CD8-positive, alpha-beta T cell (primary cell): ENCODE measurements at places on chromosomes 2 and 18.

DNA sequence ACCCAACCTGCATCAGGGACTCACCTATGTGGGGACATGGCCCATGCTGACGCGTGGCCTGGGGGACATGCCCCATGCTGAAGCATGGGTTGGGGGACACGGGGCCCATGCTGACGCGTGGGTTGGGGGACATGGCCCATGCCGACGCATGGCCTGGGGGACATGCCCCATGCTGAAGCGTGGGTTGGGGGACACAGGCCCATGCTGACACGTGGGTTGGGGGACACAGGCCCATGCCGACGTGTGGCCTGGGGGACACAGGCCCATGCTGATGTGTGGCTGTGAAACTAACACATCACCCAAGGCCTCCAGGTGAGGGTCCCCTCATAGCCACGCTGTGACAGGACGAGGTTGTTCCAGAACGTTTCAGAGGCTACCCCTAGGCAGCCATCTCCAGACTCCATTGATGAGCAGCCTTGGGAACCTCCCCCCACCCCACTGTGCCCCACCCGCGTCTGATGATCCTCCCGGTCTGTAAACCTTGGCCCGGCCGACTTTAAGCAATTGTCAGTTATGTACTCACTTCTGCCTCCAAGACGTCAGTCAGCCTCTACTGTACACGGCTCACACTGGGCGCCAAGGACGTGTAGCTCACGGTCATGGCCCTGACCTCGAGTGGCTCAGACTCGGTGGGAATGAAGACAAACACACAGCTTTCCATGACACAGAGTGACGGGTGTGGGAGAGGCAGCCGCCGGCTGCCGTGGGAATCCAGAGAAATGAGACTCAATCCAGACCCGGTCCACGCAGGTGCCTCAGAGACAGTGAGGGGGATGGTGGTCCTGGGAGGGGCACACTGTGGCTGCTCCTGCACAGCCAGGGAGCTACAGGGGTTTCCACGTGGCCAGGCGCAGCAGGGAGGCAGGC lies 50.2 kb upstream of the SLC66A3 start:
- DNase-seq = no peak

DNA sequence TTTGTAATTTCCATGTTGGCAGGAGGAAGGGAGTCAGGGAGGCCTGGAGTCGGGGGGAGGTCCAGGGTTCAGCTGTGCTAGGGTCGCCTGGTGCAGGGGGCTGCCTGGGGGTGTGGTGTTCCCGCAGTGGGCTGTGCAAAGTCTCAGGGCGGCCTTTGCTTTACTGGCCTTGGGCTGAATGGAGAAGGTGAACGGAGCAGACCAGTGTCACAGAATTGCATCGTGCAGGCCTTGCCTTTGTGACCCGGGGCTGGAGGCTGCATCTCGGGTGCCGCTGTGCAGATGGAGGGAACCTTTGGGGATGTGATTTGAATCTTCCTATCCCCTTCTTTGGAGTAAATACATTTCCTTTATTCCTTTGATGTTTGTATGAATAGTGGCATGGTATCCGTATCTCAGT lies 8.8 kb downstream of the SNTG2 start:
- DNase-seq = no peak

DNA sequence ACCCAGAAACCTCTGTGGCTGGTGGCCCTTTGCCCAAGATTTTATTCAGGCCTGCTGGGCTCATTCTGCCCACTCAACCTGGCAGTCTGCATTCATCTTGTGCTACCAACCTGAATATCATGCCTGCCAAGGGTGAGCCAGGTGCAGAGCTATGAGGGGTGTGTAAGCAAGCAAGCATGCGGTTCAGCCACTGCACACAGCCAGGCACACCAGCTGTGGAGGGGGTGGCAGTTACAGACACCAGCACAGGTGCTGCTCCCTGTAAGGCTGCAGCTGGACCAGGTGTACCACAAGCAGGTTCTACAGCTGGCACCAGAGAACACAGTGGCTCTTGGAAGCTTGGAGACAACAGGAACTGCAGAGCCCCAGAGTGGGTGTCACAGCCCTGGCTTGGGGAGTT lies 633.2 kb downstream of the FBXO15 start:
- no peak for DNase-seq

DNA sequence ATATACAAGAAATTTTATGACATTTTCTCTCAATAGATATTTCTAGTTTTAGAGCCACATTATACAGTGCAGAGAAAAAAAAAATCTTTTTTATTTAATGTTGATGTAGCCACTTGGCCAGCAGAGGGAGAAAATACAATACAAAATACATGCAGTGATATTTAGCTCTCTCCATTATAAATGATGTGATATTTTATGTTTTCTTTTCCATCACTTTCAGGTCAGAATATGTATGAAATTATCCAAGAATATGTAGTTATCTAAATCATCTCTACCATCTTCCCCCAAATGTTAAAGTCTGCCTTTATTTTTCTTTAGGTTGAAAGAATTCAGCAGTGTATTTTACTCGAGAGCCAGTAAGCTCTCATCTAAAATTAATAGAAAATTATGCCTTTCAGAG lies 533.6 kb upstream of the FSHR start:
- DNase-seq = no peak

DNA sequence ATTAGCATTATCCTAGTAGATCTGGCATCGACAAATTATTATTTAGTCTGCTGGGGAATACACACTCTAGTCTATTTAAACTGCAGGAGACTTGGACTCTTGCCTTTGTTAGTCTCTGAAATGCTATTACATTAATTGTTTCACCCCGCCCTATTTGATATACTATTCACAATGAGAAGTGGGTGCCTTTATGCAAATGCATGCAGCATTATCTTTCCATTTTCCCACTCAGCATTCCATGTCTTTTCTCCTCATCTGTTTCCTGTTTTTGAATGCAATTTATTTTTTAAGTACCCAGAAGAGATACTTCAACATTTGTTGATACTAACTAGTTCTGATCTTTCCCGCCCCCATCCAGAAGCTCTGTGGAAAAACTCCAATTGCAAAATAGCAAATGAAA lies 395.3 kb upstream of the NXPH2 start:
- DNase-seq = no peak

DNA sequence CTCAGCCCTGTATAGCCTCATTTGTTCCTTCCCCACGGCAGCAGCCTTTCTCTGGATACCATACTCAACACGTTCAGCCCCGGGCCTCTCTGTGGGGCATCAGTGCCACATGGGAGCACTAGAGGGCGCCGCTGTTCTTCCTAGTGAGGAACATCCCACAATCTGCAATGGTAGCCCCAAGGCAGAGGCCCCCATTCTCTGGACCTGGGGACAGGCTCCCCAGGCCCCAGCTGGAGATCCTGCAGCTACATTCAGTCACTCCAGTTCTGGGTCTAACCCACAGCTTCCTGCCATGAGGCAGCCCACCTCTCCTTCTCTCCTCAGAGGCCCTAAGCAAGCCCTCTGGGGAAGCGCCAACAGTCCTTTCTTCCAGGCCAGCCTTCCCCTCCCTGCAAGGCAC lies 14.2 kb upstream of the SFXN5 start:
- peak; percentile 82 for DNase-seq
